ENCODE measurements at places on chromosomes 7 and 10.

DNA sequence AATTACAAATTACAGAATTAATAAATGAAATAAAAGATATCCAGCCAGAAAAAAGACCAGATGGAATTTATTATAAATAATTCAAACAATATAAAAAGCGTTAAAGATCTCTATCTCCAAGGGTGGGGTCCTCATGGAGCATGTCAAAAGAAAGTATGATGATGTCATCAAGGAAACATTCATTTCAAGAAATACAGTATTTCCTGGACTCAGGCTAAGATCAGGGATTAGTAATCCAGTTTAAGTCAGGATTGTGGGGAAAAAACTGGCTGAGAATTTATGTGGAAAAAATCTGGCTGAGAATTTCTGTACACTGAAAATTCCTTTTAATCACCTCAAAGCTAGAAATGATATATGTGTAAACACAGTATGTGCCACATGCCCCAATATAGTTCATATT, 1075.3 kb downstream of the XPNPEP1 start:
- DNase-seq: no peak

DNA sequence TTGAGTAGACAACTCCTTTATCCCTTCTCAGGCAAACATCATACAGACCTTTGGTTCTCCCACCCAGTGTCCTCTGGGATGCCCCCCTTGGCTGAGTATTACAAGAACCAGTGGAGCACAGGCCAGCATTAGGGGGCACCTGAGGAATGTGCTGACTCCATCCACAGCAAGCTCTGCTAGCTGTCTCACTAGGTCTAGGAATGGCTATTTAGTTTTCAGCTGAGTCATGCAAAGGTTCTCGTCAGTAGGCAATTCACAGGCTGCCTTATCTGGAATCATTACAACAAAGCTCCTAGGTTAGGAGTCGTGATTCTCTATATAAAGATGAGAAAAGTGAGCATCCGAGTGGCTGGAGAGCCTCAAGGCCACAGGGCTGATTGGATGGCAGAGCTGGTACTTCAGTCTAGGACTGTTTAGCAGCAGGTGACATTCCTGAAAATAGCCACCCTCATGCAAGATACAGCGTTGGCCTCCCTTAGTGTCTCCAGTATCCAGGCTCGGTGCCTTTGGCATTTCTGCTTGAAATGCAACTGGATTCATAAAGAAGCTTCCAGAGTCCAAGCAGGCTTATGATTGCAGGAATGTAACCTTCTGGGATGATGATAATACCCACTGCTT, 75.8 kb downstream of the CDCA7L start:
- no peak for DNase-seq

GRCh38 chr7:85776691-85777345, 590.0 kb upstream of the SEMA3D start:
- DNase-seq: no peak

- no peak for DNase-seq
Measured at GRCh38 chr10:7998831-7999230, 55.7 kb upstream of the GATA3 start.

GRCh38 chr10:118882741-118883140, 128.0 kb upstream of the CACUL1 start:
- no peak for DNase-seq

- DNase-seq: peak; percentile 80
Measured at GRCh38 chr10:72009425-72010081, 45.4 kb downstream of the CHST3 start.

- DNase-seq: peak; percentile 10
Measured at GRCh38 chr10:78470267-78471103, 436.8 kb downstream of the RPS24 start.

DNA sequence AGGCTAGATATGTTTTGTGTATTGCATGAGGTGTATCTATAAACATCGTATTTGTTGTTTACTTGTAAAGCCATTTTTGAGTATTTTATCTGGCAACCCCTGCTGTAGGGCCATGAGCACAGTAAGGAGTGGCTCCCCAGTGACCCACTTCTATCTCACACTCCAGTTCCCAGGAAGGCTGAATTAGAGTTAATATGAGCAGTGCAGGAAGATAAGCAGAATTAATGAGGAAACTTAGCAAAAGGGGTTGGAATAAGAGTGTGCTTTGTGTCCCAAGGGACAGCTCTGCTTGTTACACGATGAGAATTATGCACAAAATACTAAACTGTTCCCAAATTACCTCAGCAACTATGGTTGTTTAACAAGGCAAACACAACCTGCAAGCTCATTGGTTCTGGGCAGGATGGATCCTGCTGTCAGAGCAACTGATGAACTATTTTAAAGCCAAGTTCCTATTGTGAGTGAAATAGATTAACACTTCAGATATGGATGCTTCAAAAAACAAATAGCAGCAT, 1005.8 kb downstream of the NRG3 start:
- DNase-seq: no peak

- peak; percentile 3 for DNase-seq
Measured at GRCh38 chr7:75795831-75796285, 17.7 kb downstream of the CCL24 start.

GRCh38 chr10:68332259-68333057, at the start of gene PBLD:
Gene PBLD (minus strand): TSS chr10:68332928. CDS start chr10:68306844, 26,084 bp downstream.
- peak; percentile 87 for DNase-seq

DNA sequence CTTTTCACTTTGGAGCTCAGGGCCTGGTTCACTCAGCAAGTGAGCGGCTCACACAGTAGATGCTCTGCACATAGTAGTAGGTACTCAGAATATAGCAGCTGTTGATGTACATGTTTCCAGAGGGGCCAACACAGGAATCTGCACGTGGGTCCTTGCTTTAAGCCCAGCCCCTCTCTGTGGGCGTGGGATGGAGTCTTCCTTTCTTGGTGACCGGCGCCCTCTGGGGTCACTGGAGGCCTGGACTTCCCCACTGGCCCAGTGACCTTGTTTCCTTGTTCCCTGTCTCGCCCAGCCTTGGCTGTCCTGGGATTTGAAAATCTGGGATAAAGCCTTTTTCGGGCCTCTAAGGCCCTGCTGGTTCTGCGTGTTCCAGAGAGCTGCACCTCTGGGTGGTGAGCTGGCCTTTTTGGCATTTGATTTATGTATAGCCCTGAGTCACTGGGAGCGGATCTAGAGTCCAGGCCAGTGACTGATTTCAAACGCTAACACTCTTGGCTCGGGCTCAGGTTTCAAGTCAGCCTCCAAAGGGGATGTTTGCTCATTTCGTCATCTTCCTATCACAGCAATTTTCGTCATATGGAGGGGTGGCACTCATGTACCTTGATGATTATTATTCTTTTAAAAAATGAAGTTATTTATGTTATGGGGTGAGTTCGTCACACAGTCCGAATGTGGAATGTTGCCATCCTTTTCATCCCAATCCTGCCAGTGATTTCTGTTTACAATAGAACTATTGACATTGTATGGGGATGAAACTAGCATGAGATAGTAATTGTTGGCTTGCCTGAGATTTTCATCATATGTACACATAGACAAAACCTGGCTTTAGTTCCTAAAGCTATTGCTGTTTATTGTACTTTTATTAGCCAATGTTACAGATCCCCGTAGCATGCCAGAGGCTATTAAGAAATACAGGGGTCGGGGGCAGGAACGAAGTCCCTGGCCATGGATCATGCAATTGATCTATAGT, 65.5 kb downstream of the CUX1 start:
- DNase-seq: peak; percentile 79

GRCh38 chr7:99499721-99500636, at the start of gene ZNF394:
Gene ZNF394 (minus strand): TSS chr7:99500281. CDS start chr7:99500093, 188 bp downstream.
- peak; percentile 95 for DNase-seq

Measured in pons (tissue), 1 donor.